Occipital lobe (tissue), 3 donors: ENCODE measurements at places on chromosomes 13 and 19.
A peak's percentile ranks its signal among the peaks of the same experiment; 100 is the strongest.

DNA sequence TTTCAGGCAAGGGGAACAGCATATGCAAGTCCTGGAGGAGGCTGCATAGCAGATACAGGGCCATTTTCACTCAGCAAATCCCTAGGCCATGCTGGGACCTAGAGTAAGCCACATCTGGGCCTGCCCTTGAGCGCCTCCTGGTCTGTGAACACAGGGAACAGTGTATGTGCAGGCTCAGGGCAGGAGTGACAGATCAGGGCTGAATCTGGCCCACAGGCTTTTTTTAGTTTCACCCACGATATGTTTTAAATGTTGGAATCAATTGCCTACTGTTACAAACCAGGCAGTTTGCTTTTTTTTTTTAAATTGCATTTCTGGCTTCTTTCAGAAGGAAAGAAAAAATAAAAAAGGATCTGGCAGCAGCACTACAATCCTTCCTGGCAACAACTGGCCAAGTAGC lies 1.5 kb upstream of the TMEM145 start:
- no peak for DNase-seq

DNA sequence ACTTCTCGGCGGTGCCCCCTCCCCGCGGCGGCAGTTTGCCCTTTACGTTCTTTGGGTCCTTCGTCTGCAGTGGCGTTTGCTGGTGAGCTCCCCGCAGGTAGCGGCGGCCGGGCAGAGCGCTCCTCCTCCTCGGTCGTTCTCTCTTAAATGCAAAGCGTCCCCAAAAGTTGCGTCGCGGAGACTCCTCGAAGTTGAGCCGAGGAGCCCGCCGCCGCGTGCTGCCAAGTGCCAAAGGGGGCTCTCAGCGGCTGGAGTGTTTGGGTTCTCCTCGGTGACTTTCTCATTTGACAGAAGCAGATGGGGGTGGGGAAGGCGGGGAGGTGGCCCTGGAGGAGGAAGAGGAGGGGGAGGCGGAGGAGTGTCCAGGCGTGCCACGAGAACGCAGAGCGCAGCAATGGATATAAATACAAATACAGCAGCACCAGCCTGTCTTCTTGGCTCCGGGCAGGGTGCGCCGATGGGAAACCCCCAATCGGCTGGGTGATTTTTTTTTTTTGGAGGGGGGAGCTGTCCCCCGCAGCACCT lies at the start of gene SOX21:
Gene SOX21 (minus strand): TSS at position 259 of the 525 bp plus-strand sequence. CDS start 496 bp downstream, outside the sequence.
- no peak for DNase-seq

DNA sequence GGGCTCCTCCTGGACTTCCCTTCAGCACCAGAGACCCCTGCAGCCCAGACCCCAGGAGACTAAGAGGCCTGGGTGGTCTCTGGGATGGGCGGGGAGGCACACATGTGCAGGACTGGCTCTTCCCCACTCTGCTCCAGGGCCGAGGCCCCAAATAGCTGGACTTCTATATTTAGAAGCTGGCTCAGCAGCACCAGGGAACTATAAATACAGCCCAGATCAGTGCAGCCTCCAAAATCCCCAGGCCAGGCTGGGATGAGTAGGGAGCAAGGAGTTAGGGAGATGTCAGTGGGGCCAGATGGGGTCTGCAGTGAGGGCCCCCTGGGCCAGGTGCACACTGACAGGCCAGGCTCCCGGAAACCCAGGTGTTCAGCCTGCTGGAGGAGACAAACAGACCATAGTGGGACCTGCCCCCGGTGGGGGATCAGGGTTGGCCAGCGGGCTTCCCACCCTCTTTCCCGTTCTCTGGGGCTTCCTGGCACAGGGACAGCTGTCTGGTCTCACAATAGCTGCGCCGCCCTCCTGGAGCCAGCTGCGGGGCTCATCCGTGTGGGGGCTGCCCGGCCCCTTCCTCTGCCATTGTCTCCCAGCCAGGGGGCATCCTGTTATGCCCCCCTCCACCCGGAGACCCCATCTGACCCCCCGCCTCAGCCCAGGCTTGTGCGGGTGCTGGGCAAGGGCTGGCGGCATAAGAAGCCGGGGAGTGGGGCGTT lies 5.5 kb upstream of the ADGRE5 start:
- no peak for DNase-seq

GRCh38 chr13:23986619-23987018 lies 89.3 kb upstream of the C1QTNF9B start:
- no peak for DNase-seq

DNA sequence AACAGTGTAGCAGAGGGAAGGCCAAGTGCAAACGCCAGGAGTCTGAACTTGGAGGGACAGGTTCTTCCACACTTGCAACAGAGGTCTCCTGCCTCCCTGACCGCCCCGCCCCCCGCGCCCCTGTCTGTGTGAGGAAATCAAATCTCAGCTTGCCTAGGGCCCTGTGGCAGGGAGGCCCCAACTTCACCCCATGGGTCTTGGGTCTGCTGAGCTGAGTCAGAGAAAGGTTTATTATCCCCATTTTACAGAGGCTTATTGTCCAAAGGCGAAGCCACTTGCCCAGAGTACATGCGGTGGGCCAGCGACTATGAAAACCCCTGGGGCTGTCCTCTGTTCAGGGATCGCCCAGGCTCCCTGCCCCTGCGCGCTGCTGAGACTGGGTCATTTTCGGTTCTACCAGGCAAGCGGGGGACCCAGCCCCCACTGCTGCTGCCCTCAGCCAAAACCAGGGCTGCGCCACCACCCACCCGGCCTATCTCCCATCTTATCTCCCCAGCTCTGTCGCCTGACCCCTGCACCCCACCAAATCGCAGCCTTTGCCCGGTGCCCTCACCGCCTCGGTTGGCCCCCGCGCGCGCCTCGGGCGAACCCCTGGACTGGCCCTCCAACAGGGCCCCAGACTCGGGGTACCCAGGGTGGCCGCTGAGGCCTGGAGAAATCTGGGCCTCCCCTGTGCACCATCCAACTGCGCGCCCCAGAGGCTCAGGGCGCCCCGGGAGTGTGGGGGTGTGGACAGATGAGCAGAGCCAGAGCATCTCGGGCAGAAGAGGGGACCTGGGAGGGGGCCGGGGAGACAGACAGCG lies 850 bp upstream of the CERS4 start:
- DNase-seq = peak; percentile 56

- peak; percentile 32 for DNase-seq
Observed at GRCh38 chr13:113862931-113863523, 849 bp downstream of the GAS6 start.

GRCh38 chr13:110294146-110294545 lies 12.8 kb downstream of the COL4A1 start:
- no peak for DNase-seq

GRCh38 chr19:7507884-7508283 lies 8.0 kb upstream of the ZNF358 start:
- no peak for DNase-seq
